Activated CD4-positive, alpha-beta T cell treated with anti-CD3 and anti-CD28 coated beads, Interleukin-2, amount 50 U/mL, for 24 hours (primary cell): ENCODE measurements at places on chromosomes 5 and 9.

GRCh38 chr5:149930043-149930748 is 14.4 kb downstream of the PDE6A start:
- DNase-seq: no peak

DNA sequence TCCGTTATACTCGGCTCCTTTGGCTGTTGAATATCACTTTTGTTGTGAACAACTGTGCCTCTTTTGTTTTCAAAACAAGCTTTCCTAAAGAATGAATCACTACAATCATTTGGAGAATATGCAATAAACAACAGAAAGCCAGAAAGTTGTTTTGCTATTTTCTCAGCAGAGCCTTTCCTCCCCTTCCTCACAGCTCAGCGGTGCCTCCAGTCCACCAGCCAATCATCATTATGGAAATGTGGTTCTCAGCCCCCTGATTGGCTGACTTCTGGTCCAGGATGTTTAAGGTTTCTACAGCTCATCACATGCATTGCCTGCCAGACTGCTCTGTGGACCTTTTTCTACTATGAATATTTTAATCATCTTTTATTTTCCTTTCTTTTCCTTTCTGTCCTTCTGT is 9.1 kb upstream of the ZNF608 start:
- DNase-seq: no peak

DNA sequence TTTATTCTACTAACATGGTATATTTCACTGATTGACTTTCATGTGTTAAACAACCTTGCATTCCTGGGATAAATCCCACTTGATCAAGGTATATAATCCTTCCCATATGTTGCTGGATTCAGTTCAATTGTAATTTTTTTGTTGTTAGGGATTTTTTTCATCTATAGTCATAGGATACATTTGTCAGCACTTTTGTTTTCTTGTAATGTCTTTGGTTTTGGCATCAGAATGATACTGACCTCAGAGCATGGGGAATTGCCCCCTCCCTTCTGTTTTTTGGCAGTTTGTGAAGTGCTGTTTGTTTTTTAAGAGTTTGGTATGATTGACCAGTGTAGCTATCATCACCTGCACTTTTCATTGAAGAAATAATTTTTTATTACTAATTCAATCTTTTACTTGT is 176.8 kb upstream of the RASEF start:
- DNase-seq: no peak

DNA sequence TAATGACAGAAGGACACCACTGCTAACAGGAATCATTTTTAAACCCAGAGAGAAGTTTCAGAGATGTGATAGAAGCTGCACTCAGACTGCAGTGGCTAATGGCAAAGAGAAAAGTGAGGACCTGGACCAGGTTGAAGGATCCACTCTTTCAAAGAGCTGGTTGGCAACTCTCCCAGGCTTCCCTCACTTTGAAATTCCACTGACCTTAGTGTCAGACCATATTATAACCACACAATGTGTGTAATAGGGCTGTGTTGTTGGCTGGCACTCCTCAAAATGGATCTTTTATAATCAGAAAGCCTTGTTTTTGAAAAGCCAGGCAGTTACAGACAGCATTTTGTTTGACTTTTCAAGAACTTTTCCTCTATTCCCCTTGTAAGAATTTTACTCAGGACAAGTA is 280.7 kb downstream of the PRELID2 start:
- DNase-seq: no peak

DNA sequence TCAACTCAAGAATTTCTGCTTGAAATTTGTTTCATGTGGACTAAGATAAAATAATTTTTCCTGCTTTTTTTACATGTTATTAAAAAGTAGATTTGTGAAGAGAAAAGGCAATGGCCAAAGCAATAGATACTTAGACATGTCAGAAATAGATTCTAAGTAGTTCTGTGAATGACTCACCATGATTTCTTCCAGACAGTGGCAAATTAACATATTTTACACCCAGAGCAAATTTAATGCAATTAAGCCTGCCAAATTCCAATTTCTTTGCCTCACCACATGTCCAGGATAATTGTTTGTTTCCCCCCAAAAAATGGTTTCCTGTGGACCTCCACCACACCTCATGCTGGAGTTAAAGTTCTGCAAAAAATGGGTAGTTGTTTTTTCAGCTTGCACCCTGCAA is 651.4 kb downstream of the CETN3 start:
- DNase-seq: no peak

DNA sequence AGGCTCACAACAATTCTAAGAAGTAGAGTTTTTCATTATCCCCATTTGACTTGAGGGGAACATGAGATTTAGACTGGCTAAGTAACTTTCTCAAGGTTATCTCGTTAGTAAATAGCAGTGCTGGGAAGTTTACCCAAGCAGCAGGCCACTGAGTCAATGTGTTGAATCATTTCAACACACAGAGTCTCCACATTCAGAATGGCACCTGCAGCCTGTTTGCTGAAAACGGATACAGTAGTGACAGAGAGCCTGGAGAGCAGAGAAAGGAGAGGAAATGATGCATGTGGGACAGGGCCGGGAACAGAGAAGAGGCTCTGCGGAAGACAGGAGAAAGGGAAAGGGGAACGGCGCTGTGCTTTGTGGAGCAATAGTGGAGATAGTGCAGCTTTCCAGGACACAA is 33.5 kb upstream of the ZSWIM6 start:
- DNase-seq: no peak
